ENCODE measurements at places on chromosomes 12 and 14.
A peak's percentile ranks its signal among the peaks of the same experiment; 100 is the strongest.

- no peak for DNase-seq
Observed at GRCh38 chr12:70290116-70290515, 46.9 kb downstream of the CNOT2 start.

DNA sequence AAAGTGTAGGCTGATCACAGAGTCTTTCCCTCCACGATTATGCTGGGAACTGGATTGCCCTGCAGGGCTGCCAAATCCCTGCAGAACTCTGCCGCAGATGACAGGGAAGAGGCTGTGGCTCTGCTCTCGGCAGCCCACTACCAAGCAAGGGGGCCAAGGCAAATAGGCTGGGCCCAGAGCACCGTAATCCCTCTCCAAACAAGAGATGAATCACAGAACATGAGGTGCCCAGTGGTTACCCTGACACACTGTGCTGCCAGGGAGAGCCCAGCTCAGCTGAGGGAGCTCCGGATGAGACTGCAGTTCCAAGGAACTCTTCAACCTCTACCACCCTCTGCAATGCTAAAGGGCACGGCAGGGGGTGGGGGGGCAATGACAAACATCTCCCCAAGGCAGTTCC is 33.9 kb downstream of the STON2 start:
- no peak for DNase-seq

DNA sequence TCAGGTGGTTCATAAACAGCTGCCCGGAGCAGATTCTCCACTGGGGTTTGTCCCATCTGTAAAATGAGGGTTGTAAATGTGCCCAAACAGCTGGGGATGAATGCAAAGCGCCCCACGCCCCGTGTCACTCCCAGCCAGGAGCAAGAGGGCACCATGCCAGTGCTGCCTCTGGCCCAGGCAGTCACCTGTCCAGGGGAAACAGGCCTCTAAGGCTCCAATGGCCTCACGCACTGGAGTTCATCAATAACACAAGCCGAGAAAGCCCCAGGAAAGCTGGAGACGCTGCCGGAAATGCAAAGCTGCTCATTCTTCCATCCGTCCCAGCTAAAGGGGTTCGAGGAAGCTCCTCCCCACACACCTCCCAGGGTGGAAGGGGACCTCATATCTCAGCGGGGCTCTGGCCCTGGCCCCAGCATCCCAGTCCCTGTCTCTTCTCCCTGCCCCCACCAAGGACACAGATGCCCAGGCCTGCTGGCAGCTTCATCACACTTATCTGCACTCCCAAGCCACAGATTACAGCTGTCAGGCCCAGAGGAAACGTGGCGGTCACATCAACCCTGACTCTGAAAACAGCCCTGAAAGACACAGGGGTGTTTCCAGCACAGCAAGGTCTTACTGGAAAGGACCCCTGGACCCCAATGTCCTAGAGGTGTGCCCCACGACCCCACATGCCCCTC is 21.5 kb downstream of the SCARB1 start:
- no peak for DNase-seq

GRCh38 chr12:125742413-125742812 is 677.2 kb downstream of the AACS start:
- DNase-seq, result no peak

GRCh38 chr14:24576182-24576581 is at the start of gene CTSG:
CTSG (minus strand) TSS chr14:24576250; CDS start chr14:24576223, 27 bp downstream.
- DNase-seq, result no peak

GRCh38 chr12:13436696-13437391 is 240.3 kb downstream of the EMP1 start:
- DNase-seq, result no peak

DNA sequence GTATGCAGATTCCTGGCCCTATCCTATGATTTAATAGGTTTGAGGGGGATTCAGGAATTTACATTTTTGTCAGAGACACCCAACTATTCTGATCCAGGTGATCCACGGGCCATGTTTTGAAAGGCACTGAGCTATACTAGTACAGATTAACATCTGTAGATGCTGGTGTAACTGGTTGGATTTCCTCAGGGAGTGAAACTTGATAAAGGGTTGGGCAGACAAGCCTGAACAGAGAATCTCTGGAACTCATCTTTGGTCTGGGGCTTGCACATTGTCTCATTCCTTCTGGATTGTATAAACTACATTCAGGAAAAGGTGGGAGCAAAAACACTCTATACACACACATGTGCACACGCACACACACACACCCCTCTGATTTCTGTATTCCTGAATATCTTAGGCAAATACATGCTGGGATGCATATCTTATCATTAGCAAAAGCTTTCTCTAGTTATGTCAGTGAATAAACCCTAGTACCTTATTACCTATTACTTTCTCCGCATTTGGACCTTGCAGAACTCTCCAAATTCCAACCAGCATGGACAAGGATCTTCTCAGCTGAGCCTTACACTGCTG is 104.6 kb downstream of the SLC38A1 start:
- no peak for DNase-seq

DNA sequence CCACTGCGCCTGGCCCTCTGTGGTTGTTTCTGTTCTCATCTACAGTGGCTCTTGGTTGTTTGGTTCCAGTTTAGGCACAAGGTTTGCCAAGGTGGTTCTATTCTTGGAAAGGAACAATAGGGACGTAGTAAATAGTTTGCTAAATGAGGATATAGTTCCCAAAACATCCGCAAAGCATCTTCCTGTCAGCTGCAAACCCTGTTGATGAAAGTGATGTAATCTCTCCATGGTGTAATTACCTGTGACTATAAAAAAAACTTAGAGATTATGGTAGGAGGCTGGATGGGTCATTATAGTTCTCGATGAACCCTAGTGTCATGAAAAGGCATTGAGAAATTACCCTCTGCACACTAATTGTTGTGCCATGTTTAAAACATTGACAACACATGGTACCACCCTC is 52.9 kb downstream of the SUSD6 start:
- DNase-seq, result peak; percentile 36

DNA sequence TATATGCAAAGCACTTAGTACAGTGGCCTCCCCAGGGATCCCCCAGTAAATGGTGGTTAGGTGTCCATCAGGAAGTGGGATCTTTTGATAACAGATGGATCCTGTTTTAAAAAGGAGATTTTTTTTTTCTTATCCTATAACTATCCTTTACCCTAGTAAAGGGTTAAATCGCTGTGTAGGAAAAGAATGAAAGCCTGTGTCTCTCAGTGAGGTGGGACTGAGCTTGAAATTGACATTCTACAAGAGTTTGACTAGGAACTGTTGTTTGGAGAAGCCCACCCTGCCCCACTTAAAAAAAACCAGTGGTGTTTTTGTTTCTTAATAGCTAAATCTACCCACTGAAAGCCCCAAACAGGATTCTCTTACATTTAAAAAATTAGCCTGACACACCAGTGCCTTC is 112.2 kb upstream of the EGLN3 start:
- DNase-seq, result no peak

- no peak for DNase-seq
Observed at GRCh38 chr12:64714551-64714968, 44.6 kb downstream of the GNS start.

- no peak for DNase-seq
Observed at GRCh38 chr12:71125949-71126348, 31.9 kb downstream of the TSPAN8 start.

- DNase-seq, result peak; percentile 54
Observed at GRCh38 chr14:72715850-72716228, 178.1 kb downstream of the DPF3 start.

DNA sequence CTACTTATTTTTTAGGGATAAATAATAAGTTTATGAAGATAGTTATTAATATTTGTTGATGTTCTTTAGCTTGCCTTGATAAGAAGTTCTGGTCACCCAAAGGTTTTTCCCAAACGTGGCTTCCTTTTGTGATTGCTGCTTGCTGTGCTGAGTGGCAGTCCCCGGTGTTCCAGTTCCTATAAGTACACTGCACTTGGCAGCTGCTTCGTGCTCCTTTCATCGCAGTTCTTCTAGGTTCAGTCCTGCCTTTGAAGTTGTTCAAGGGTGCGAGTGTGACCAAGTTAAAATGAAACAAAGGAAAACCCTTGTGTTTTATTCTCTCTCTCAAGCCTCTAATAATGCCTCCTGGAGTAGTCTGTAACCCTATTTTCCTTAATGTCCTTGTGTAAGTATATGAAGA is 128.5 kb upstream of the ATF1 start:
- DNase-seq, result no peak

DNA sequence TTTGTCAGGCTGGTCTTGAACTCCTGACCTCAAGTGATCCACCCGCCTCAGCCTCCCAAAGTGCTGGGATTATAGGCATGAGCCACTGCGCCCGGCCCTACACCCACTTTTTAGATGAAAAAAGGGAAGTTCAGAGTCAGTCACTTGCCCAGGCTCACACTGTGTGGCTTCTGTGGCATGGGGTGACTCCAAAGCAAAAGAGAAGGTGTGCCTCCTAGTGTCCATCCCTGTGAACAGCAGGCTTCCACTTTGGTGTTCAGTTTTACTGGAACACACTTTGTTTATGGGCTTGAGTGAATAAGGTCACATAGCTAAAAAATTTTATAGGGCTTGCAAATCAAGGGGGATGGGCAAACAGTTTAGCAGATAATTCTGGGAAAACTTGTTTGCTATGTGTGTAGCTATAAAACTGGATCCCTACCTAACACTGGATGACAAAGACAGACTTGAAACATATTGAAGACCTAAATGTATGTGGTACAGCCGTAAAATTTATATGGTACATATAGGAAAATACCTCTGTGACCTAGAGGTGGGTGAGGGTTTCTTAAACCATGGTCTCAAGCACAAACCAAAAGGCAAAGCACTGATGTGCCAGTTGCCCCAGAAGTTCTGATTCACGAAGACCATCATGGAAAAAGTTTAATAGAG is 54.9 kb downstream of the EID3 start:
- peak; percentile 68 for DNase-seq

DNA sequence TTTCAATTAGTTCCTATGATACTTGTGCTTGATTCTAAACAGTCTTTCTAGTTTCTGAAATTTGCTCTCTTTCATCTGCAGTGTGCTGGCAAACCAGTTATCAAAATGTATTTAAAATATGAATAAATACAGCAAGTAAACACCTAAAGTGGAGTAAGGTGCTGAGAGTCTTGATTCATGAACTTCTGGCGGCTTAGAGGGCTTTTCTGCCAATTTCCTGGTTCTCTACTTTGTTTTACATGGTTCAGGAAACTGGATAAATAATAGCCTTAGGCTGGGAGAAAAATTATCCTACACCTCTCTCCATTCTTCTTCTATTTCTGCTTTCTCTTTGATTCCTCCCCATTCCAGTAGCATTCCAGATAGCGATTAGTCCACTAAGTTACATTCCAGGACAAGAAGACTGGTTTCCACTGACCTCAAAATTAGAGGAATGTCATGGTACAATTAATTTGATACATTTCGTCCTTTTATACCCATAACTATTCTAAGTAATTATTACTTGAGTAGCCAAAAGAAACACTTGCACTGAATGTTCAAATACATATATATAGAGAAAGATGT is 14.9 kb downstream of the ATP2B1 start:
- peak; percentile 61 for DNase-seq

GRCh38 chr12:88413646-88414045 is 166.6 kb downstream of the KITLG start:
- no peak for DNase-seq

DNA sequence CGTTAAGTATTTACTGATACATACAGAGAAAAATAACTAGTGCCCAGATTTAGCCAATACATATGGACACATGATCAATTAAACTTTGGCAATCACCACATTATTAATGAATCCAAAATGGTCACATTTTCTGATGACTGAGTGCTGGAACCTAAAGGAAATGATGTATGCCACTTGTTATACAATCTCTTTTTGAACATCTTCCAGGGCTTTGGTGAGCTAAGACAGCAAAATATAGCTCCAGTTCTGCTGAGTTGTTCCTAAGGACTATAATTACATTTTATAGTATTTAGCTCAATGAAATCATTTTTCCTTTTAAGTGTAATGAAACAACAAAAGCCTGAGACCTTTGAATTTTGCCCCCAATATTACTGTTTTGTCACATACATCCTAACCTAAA is 329.1 kb upstream of the ATP2B1 start:
- no peak for DNase-seq

- DNase-seq, result peak; percentile 25
Observed at GRCh38 chr14:63470962-63471793, 72.0 kb downstream of the PPP2R5E start.

DNA sequence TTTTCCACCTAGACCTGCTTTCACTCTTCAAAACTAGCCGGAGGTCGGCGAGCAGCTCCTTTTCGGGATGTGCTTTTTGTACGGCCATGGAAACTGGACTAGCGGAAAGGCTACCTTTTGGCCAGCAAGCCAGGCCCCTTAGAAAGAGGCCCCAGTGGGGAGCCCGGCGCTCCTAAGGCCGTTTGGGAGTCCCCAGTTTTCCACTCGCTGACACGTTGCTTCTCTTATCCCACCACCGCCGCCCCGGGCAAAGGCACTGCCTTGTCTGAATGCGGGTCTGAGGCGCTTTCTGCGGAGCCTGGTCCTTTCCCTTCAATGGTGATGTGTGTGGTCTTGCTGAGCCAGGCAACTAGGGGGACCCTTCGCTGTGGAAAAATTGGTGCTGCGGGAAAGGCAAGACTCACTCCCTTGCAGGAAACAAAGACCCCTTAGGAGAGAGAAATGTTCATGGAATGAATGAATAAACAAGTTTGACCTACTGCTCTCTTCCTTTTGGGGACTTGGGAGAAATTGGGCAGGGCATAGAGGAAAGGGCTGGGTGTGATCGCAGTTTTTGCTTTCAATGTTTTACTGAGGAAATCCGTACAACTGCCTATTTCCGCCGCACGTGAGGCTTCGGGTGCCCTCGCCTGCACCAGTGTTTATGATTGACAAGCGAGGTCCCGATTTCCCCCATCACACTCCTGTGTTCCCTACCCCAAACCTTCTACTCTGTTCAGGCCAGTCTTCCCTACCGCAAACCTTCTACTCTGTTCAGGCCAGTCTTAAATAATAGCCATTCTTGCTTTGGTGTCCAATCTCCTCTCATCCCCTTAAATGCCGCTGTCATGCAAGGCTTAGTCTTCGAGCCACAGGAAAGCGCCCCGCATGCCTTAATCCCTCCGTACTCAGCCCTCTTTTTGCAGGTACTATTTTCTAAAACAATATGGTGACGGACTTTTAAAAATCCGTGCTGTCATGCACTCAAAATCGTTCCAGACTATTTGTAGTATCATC is 1.0 kb upstream of the SLC38A2 start:
- DNase-seq, result peak; percentile 69

DNA sequence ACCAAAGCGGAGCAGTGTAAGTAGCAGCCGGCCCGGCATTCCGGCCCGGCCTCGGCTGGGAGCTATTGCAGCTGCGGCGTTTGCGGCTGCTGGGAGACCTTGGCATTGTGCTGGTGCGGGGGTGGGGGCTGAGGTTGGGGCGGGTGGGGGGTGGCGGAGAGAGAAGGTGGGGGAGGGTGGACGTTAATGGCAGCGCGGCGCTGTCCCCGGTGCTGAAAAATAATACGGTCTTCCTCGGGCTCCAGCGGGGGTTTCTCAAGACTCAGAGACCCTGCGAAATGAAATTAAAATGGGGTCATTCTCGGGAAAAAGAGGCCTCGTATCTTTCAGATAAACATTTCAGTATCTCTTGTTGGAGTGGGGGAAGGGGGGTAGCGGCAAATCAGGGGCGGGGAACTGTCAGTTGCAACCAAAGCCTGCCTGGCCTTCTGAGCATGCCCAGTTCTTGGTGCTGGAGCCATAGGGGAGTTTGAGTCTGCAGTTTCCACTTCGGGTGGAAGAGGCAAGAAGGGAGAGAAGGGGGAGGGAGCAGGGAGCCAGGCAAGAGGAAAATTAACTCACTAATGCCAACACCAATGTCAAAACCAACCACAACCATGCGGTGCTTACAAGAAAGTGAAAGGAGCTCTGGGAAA is 414 bp downstream of the UNC79 start:
- DNase-seq, result peak; percentile 95

- no peak for DNase-seq
Observed at GRCh38 chr14:76405627-76406026, 29.7 kb downstream of the ESRRB start.

- DNase-seq, result no peak
Observed at GRCh38 chr14:93862265-93862664, 64.9 kb upstream of the FAM181A start.
